ENCODE measurements at places on chromosomes 1 and 21.

GRCh38 chr1:117630423-117630998, 24.7 kb downstream of the TENT5C start:
- DNase-seq, result no peak

GRCh38 chr1:181779343-181779742, 282.2 kb downstream of the ZNF648 start:
- no peak for DNase-seq

DNA sequence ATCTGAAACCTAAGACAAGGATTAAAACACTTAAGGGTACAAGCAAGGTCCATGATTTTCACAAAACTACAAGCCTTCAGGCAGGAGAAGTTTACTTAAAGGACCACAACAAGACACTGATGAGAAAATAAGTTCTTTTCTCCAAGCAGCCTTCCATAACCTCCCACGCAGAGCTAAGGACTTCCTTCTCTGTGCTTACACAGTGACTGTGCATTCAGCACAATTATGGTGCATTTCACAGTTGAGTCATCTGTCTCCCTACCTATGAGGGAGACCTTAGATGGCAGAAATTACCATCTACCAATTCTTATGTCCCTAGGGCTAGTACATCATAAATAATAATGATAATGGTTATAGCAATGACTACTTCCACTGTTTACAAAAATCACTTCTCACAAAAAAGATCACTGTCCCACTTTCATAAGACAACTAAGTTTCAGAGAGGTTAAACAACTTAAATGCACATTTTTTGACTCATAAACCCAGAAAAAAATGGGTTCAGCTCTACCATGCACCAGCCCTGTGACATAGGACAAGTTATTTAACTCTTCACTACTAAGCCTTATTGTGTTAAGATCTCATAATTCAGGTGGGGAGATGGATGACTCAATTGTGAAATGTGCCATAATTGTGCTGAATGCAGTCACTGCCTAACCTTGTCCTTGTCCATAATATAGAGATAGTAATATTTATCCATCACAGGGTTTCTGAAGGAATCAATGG, 45.3 kb downstream of the TARBP1 start:
- no peak for DNase-seq

- no peak for DNase-seq
Measured at GRCh38 chr1:61011561-61012263, 70.6 kb upstream of the NFIA start.

DNA sequence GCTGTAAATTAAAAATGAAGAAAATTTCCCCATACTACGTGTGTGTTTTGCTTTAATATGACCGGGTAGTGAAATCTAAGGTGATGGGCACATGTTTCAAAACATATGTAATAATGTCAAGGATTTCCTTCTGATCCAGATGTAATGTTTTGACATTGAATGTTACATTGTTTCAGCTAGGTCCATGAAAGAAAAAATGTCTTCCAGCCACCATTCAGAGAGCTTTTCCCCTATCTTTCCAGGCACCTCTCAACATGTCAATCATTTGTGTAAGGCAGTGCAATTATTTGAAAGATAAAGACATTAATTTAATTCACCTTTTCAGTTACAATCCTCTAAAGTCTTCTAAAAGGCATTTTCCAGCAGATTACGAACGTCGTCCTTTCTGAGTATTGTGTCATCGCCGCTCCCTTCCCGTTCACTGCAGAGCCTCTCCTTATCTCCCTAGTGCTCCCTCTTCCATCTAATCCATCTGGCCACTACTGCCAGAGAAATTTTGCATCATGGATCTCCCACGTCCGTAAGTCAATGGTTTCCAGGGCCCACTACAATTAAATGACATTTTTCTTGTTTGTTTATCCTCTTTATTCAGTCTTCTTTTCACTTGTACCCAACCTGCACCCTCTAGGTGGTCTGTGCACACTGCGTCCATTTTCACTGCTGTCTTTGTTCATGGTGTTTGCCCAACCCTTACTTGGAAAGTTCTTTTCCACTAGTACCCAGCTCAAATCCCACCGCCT, 1.3 kb upstream of the VAMP3 start:
- no peak for DNase-seq

- no peak for DNase-seq
Measured at GRCh38 chr1:12407050-12407961, 177.5 kb downstream of the VPS13D start.

DNA sequence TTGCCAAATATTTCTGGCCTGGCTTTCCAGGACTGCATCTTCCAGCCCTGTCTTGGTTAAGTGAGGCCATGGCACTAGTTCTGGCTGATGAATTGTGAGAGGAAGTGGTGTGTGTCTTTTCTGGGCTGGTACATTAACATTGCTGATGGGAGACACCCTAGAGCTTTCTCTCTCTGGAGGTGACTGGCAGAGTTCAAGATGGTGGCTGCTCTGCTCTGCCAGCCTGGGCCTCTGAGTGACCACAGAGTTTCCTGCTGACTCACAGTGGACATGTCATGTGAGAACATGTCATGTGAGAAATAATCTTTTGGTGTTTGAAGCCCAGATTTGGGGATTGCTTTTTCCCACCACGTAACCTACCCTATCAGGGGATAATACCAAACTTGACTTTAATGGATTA, 218.0 kb upstream of the KIAA0040 start:
- no peak for DNase-seq

- DNase-seq, result no peak
Measured at GRCh38 chr21:16775076-16775475, 737.8 kb upstream of the CXADR start.

DNA sequence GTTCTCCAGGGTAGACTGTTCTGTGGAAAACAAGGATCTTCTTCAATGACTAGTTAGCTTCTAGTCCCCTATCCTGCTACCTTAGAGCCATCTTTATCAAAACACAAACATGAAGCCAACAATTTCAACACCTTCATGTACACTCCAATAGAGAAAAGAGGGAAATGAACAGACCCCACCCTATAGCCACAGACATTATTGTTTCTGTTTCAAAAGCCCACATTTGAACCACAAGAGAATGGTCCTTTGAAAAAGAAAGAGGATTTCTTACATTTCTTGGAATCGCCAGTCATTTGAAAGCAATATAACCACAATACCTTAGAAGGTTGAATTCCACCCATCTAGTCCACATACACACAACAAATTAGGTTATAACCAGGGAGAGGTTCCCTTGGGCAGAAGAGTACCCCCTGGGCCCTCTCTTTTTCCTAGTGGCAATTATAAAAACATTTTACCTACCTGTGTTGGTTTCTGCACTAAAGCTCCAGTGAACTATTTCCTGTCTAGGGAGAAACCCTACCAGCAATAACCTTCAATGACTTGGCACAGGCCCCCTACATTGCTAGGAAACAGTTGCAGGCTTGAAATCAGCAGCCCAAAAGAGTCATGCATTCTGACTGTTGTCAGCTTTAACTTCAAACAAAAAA, 2.7 kb upstream of the LPGAT1 start:
- DNase-seq, result no peak

DNA sequence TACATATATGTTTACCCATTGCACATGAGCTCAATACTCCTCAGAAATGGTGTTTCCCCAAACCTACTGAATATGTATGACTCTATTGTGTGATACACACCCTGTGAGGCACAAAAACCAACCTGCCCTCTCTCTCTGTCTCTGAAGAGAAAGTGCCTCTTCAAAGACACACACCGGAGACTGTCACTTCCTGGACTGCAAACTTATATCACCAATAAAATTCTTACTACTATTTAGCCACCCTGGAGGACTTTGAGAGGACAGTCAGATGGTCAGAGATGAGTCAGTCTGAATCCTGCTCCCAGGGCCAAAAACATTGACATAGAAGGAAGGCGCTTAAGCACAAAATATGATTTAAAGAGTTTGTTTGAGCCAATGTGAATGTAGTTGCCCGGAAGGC, 110.4 kb downstream of the PPIAL4G start:
- no peak for DNase-seq

DNA sequence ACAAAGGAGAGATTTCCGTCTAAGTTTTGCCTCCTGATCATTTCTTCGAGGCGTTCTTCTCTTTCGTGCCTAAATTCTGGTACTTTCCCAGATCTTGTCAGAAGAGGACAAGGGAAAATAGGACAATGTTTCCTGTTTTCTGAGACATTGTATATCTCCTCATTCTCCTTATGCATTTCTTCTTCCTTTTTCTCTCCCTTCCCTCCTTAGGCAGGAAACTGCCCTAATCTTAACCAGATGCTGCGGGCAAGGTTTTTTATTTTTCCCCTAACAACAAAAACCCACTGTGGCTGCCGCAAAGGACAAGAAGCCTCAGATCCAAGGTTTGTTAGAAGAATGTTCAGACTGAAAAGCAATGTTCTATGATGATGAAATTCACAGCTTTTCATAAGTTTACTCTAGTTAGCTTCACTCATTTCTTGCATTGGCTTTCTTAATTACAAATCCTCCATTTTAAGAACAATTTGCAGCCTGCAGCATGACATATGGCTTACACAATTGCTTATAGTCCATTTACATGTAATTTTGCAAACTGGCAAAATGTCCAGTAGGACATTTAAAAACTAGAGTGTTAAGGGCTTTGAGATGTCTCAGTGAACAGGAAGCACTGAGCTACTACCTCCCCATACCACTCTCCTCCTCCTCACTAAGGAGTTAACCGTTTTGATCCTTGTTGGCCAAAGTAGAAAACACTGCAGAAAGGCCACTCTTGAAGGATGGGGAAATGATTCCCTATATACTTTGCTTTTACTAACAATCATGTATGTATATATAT, 624 bp downstream of the CTSK start:
- no peak for DNase-seq

DNA sequence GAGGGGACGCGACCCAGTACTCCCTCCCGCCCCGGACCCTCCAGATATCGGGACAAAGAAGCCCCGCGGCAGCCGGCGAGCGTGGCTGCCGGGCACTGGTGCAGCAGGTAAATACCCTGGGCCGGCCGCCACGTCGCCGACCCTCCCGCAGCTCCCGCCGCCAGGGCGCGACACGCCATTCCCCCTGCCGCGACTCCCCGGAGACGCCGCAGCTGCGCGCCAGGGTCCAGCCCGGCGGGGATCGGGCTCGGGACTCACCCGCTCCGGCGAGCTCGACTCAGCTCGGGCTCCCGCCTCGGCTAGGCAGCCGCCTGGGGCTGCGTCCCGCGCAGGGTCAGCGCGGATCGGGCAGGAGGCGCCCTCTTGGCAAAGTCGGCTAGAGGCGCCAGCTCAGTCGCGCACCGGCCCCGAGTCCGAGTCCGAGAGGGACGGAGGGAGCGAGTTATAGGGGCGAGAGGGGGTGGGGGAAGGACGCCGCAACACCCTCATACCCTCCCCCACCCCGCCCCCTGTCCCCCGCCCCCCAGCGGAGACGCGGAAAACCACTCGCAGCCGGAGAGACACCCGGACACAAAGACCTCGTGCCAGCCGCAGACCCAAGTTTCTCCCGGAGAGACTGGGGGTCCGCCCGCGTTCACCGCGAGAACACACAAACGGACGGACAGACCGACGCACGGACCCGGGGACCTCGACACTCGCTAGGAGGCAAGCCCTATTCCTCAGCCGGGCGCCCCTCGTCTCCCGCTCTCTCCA, 985 bp downstream of the SYT6 start:
- DNase-seq, result no peak

GRCh38 chr1:229006121-229006870, 264.6 kb upstream of the RAB4A start:
- DNase-seq, result no peak

GRCh38 chr1:225707824-225708223, 54.9 kb upstream of the ENAH start:
- DNase-seq, result no peak

DNA sequence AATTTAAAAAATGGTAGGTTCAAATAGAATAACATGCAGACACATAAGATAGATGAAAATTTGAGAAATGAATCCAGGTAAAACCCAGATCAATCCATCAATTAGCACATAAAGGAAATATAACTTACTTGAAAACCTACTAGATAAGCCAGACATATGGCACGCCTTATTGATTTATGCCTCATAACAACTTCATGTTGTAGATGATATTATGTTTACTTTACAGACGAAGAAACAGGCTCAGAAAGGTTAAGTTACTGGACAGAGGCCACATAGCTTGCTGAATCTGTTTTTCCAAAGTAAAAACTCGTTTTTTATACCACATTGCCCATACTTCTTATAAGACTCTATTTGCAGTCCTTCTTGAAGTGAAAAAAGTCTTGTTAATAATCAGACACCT, 22.1 kb upstream of the NCF2 start:
- DNase-seq, result no peak

DNA sequence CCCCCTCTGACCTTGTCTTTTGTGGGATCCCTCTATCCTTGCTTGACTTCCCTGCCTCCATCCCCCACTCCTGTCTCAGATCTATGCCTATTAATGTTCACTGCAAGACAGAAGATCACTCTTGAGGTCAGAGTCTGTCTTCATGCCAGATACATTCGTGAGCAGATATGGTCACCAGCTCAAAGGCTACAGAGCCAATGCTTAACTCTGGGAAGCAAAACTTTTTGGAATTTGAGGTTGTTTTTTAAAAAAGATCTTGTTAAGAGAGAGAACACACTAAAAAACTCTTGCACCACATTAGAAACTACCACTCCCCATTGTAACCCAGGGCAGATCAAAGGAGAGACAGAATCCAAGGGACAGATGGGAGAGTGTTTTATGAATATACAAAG, 17.1 kb upstream of the A3GALT2 start:
- DNase-seq, result no peak

- no peak for DNase-seq
Measured at GRCh38 chr1:228154670-228155571, 5.2 kb downstream of the GJC2 start.

DNA sequence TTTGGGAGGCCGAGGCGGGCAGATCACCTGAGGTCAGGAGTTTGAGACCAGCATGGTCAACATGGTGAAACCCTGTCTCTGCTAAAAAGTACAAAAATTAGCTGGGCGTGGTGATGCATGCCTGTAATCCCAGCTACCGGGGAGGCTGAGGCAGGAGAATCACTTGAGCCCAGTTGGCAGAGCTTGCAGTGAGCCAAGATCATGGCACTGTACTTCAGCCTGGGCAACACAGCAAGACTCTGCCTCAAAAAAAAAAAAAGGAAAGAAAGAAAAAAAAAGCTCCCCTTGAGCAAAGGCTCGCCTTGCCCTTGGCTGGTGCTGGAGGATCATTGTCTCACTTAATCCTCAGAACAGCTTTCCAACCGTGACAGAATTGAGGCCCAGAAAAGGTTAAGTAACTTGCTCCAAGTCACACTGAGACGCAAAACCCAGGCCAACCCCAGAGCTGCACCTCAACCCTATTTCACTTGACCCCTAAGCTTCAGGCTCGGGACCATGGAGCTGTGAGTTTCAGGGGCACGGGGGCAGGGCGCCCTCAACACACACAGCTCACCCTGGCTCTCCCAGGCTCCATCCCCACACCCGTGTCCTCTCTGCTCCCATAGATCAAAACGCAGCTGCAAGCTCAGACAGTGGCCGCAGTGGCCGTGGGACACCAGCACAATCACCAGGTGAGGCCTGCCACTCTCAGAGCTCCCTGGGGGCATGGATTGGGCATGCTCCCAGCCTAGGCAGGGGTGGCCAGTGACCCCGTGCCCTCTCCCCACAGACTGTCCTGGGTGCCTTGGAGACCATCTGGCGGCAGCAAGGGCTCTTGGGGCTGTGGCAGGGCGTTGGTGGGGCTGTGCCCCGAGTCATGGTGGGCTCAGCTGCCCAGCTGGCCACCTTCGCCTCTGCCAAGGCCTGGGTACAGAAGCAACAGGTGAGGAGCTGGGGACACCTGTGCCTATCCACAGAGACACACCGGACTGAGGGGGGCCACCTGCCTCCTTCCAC, 1.6 kb downstream of the SLC25A34 start:
- DNase-seq, result no peak
